ENCODE measurements at places on chromosomes 4 and X.
A peak's percentile ranks its signal among the peaks of the same experiment; 100 is the strongest.

- no peak for DNase-seq
Observed at GRCh38 chrX:40966213-40966820, 118.9 kb upstream of the USP9X start.

DNA sequence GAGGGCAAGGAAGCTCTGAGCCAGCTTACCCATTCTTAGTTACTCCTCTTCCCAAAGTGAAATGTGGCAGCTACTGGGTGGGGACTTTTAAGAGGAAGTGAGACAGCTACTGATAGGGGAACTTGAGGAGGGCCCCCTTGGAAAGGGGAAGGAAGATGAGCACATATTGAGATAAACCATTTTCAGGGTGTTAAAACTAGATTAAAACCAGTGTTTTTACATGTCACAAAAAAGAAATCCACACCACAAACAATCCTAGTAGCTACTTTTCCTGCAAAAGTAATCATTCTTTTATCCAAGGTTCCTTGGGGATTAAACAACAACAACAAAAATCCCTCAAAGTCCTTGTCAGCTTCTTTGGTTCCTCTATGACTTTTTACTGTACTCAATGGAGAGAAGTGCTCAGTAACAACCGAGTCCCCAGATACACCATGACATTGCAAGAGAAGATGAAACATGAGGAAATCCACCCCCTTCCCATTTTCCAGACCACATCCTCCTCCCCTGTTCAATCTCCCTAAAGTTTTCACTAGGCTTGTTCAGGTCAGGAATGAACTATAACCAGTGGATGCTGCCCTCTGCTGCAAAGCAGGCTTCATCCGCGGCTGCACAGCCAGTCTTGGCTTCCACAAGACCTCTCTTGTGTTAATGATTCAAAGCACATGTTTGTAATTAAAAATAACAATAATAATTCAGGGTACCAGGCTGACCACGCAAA, 113.5 kb upstream of the TMEM164 start:
- DNase-seq = peak; percentile 17

GRCh38 chrX:152992115-152992514, 1.8 kb downstream of the PNMA5 start:
- no peak for DNase-seq

GRCh38 chrX:44012484-44013096, 39.4 kb upstream of the NDP start:
- DNase-seq = peak; percentile 87

DNA sequence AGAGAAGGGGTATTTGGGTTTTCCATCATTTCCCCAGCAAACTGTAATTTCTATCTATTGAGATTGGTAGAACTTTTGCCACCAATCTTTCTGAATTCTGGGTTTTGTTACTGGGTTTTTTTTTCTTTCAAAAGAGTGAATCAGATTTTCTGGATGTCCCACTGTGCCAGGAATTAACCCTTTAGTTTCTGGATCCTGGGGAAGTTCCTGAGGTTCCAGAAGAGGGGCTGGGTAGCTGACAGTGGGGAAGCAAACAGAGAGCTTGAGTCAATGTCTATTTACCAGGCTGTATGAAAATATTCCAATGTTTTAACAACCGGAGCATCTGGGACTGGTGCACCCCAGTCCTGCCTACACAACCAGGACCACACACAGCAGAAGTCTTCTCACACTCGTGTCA, 25.8 kb upstream of the SOD3 start:
- DNase-seq = no peak

- DNase-seq = no peak
Observed at GRCh38 chrX:78313526-78313925, 13.9 kb downstream of the CYSLTR1 start.

- DNase-seq = no peak
Observed at GRCh38 chr4:139131209-139131870, 45.7 kb downstream of the ELF2 start.

DNA sequence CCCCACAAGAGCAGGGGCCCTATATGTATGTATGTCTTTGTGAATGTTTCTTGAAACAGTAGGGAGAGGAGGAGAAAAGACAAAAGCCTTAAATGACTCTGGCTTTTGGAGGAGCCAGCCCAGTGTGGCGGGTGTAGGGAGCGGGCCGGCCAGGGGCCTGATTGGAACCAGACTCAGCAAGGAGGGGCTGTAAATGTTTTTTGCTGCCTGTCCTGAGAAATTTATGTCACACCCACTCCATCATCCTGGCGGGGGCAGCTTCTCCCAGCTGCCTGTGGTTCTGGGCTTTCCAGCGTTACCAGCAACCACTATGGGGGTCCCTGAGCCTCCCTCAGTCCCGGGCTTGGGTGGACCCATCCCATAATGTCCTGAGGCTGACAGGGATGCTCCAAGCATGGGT, 130.8 kb downstream of the PJA1 start:
- no peak for DNase-seq

DNA sequence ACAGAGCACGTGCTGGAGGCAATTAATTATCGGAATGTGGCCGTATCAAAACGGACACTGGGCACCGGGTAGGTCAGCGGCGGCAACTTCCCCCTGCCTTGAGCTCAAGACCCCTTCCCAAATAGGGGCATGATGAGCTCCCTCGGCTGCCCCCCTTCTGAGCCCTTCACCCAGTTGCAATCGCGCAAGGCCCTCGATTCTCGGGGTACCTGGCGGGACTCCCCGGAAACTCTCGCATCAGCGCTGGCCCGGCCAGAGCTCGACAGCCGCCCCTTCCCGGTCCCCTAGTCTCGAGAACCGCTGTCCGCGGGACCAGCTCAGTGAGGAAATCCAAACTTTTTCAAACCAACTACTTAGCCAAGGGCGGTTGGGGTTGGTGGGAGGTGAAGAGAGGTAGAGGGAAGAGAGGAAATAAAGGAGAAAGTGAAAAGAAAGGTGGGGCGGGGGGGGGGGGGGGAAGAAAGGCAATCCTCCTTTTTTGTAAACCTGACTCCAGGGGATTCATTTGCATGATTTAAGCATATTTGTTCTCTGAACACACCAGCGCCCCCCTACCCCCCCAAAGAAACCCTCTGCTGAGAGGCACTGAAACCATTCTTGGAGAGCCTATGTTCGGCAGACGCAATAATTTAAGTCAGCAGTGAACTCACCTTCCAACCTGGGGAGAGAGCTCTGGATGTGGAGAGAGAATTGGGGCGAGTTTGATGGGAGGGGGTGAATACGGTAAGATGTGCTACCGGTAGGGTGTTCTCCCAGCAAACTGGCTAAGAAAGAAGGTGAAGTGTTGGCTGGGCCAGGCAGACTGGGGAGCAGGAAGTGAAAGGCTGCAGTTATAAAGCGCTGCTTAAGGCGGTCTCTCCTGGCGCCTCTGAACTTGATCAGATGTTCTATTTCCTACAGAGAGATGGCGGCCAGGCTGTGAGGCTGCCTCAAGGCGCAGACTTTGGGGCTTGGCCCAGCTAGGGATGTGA, 2.0 kb upstream of the ZIC3 start:
- DNase-seq = no peak

- DNase-seq = peak; percentile 8
Observed at GRCh38 chr4:118206627-118207026, 146.2 kb downstream of the PRSS12 start.

GRCh38 chr4:144809056-144809640, 163.2 kb downstream of the HHIP start:
- DNase-seq = no peak

DNA sequence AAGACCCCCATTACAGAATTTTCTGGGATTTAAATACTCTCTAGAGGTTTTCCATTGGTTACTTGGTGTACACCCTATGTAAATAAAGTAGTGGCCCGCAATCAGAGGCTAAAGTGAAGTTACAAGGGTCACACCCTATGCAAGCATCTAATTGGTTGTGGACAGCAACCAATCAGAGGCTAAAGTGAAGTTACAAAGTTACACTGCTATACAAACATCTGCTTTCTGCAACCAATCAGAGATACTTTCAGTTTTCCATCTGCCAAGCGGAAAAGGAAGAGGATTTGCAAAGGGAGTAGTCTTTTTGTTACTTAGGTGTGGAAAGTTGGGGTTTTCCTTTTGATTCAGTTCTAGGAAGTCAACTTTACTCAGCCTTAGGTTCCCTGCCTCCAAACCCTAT, 2.0 kb upstream of the ATRX start:
- DNase-seq = peak; percentile 63

- peak; percentile 65 for DNase-seq
Observed at GRCh38 chr4:47482326-47482725, 2.7 kb upstream of the ATP10D start.

GRCh38 chr4:20050768-20051167, 200.9 kb upstream of the SLIT2 start:
- DNase-seq = no peak

- peak; percentile 30 for DNase-seq
Observed at GRCh38 chrX:10986616-10987015, 124.5 kb upstream of the HCCS start.

DNA sequence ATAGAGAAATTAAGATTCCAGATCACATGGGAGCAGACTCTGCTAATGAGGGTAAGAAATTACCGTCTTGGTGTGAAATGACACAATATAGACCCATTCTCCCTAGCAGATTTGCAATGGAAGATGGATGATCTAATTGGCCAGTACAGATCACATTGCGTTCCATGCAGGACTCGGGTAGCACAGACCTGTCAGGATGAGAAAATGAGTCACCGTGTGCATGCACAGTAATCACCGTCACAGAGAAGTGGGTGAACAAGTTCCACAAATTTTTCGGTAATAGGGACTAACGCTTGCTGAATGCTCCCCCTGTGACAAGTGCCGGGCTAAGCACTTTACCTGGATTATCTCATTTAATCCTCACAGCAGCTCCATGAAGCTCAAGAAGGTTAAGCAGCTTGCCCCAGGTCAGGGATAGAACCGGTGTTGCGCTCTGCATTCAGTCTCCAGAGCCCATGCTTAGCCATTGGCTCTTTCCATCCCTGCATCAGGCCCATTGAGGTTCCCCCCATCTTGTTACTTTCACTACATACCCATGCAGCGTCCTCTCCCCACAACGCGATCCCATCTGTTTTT, 375.6 kb downstream of the FBXW7 start:
- DNase-seq = no peak

DNA sequence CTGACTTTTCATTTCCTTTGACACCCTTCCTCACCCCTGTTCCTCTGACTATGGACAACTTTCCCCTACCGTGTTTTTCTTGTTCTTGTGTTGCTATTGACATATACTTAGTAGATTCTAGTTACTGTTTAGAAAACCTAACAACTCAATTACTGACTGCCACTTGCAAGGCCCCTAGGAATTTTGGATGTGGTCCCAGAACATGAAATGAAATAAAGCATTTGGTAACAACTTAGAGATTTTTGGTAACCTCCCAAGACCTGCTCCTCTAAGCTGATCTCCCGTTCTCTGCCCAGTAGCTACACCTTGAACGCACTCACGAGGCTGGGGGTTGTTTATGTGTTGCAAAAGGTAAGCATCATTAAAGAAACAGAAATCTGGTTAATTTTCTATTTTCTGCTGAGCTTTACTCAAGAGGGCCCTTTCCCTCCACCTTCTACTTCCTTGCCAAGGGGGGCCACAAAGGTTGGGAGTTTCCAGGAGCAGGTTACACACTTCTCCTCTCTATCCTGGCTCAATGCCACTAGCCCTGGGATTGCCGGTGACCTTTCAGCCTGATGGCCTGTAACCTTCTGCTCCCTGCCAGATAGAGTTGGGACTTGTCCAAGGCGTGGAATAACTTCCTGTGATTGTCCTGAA, 20.5 kb downstream of the GAB3 start:
- peak; percentile 61 for DNase-seq

GRCh38 chrX:108162265-108162664, 70.7 kb downstream of the ATG4A start:
- DNase-seq = no peak

DNA sequence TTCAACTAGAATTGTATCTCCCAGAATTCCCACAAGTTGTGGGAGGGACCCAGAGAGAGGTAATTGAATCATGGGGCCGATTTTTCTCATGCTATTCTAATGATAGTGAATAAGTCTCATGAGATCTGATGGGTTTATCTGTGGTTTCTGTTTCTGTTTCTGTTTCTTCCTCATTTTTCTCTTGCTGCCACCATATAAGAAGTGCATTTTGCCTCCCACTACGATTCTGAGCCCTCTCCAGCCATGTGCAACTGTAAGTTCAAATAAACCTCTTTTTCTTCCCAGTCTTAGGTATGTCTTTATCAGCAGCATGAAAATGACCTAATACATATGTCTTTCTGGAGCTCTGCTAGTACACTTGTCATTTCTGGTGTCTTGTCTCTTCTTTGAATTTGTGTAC, 22.1 kb upstream of the OR13H1 start:
- no peak for DNase-seq

DNA sequence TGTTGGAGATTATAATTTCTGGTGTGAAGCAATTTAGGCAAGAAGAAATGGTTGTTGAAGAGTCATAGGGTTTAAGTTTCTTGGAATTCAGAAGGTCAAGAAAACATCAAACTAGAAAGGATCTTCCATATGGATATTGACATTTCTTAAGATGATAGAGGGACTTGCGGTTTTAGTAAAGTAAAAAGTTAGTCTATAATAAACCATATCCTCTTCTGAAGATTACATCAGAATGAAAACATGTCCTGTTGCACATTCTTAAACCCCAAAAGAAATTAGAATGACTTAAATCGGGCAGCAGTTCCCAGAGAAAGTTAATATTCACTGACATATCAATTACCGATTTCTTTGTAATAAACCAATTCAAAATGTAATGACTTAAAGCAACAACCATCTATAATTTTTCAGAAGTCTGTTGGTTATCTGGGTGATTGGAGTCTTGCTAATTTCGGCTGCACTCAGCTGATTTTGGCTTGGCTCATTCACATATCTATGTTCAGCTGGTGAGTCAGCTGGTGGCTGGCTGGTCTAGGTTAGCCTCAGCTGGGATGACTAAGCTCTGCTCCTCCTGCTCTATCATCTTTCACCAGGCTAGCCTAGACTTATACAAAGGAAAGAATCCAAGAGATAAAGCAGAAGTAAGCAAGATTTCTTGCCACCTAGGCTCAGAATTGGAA, 24.4 kb upstream of the DYNLT3 start:
- DNase-seq = peak; percentile 84

- no peak for DNase-seq
Observed at GRCh38 chr4:129350834-129351721, 255.1 kb downstream of the C4orf33 start.

- DNase-seq = no peak
Observed at GRCh38 chr4:156571146-156571545, 400.5 kb downstream of the PDGFC start.

DNA sequence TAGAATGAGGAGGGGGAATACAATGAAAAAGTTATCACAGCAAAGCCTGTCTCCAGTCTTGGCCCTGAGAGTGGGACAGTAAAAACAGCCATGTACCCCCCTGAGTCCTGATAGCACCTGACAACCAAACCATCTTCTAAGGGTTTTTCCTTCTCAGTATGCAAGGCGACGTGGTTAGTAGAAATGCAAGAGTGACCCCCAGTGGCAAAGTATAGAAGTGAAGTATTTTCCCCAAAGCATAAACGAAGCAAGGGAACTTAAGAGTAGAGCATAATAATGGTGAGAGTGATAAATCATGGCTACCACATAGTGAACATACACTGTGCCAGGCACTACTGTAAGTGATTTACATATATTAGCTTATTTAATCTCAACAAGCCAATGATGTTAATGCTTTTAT, 52.8 kb downstream of the FAM47C start:
- peak; percentile 27 for DNase-seq

All from EL (cell line).